ENCODE measurements at places on chromosomes 12 and 14.

- DNase-seq = no peak
These were observed 4.9 kb upstream of the DYNLL1 start for GRCh38 chr12:120490833-120491512.

- no peak for DNase-seq
These were observed 2.0 kb downstream of the PRKAB1 start for GRCh38 chr12:119669744-119670472.

- no peak for DNase-seq
These were observed 18.8 kb downstream of the KNTC1 start for GRCh38 chr12:122545855-122546254.

GRCh38 chr14:20332788-20333493, at the start of gene CCNB1IP1:
TSS of gene CCNB1IP1 (minus strand) at chr14:20333279. CDS start at chr14:20316523, 16,756 bp downstream.
- DNase-seq = no peak

DNA sequence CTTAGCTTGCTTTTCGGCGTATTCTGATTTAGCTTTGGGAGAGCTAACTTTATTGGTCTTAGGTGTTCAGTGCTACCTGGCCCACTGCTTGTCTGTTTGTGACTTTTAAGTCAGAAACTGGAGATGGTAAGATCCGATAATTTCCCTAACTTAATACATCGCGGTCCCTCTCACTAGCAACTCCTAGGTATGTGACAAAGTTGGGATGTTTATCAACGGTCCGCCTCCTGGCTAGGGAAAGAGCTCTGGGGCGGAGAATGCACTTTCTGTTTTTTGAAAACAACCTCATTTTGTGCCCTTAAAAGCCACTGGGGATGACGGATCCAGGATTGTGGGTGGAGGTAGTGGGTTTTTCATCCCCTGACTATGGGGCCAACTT, 1.2 kb downstream of the CDKN1B start:
- no peak for DNase-seq

DNA sequence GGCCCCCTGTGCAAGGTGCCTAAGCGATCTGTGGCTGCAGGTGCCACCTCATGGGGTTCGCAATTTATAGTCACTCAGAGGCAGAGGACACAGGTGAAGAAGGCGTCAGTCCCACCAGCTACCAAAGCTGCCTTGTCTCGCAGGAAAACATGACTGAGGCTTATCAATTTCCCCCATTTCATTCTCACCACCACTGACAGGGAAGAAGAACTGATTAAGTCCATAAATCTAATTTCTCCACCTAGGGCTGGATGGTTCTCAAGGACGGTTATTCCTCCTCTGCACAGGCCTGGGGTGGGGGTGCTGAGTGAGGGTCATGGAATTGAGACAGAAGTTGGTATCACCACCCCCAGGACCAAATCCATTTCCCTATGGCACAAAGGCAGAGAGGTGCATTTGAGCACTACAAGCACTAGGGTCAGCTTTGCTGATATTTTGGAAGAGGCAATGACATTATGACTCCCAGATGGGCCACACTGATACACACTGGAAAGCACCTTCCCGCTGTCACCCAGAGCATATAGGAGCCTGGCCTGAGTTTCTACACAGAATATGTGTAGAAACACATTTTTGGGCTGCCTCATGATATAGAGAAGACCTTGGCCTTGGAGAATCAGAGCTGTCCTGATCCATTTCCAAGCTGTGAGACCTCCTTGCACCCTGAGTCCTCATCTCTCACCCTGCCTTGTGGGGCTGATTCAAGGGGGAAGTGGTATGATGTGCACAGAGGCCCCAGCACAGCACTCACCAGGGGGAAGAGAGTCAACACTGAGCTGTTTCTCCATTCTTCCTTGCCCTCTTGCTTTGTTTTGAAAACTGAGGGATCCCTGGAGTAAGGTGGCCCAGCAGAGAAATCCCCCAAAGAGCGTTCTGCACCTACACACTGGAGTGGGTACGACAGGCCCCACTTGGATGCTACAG, 59.4 kb downstream of the PITPNM2 start:
- DNase-seq = no peak

DNA sequence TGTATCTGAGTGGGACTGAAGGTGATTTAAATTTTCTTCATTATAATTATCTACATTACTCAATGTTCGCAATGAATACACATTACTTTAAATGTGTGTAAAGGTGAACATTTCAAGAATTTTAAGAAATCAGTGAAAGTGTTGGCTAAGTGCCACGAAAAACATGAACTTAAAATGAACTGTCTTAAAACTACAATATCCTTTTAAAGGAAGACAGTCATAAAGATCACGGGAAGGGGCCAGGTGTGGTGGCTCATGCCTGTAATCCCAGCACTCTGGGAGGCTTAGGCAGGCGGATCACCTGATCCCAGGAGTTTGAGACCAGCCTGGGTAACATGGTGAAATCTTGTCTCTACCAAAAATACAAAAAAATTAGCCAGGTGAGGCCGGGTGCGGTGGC, 11.2 kb downstream of the MOK start:
- DNase-seq = no peak

GRCh38 chr14:99441157-99441870, 39.3 kb downstream of the SETD3 start:
- no peak for DNase-seq

DNA sequence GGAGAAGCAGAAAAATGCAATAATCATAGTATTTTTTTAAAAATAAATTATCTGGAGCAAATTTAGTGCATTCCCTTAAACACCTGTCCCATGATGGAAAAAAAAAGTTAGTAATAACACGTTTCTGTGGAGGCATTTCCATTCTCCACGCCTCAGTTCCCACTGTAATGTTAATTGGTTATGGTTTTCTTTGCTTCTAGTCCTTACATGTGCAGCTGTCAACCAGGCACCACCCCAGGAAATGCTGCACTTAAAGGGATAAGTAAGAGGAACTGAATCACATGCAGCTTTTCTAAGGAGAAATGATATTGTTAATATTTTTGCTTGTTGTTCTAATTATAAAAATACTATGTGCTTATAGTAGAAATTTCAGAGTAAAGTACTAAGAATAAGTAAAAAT, 240.3 kb downstream of the ZFP36L1 start:
- no peak for DNase-seq

DNA sequence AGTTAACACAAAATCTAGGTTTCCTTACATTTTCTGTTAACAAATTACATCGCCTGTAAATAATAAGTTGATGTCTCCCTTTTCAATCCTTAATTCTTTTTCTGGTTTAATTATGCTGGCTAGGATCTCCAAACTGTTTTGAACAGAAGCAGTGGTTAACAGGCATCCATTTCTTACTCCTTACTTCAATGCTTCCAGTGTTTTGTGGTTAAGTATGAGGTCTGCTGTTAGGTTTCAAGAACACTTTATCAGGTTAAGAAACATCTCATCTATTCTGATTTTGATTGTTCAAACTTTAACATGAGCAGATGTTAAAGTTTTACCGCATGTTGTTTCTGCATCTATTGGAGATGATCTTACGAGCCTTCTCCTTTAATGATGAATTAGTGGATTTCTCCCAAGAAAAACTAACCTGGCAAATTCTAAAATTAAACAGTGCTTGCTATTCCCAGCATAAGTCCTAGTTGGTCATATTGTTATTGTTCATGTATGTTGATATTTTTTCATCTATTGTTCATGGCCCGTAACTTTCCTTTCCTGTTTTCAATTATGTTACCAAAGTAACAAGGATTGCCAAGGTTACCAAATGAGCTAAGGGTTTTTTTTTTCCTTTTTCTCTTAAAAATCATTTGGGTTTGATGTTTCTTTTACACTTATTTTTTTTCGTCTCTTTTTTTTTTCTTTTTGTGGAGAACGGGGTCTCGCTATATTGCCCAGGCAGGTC, 33.4 kb downstream of the POLE start:
- DNase-seq = no peak

DNA sequence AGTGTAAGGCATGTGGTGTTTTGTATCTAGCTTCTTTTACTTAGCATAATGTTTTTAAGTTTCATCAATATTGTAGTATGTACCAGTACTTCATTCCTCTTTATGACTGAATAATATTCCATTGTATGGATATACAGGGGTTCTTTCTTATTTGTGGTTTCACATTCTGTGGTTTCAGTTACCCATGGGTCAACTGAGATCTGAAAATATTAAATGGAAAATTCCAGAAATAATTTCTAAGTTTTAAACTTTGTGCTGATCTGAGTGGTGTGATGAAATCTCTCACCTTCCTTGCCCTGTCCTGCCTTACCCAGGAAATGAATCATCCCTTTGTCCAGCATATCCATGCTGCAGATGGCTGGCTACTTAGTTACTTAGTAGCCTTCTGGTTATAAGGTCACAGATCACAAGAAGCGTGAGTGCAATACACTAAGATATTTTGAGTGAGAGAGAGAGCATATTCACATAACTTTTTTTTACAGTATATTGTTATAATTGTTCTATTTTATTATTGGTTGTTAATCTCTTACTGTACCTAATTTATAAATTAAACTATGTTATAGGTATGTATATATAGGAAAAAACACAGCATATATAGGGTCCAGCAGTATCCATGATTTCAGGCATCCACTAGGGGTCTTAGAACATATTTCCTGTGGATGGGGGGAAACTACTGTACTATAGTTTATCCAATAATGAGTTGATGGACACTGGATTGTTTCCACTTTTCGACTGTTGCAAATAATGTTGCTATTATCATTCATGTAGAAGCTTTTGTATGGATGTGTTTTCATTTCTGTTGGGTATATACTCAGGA, 59.6 kb upstream of the LRTM2 start:
- no peak for DNase-seq

DNA sequence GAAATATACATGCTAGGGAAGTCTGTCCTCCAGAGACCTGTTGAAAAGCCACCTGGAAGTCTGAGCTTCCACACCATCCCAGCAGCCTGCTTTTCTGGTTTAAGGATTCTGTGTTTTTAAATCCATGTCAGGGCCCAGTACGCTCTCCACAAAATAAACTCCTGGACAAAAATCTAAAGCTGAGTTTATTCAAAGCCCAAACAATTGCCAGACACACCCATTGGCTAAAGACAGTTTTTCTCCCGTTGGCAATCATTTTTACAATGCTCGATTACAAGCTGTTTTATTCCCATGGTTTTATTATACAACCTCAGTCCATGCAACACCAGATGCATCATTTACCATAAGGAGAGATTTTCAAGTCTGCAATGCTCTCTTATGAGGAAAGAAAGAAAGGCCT, 94.5 kb downstream of the MYRFL start:
- no peak for DNase-seq

- DNase-seq = no peak
These were observed 15.1 kb downstream of the NAV3 start for GRCh38 chr12:77845831-77846230.

DNA sequence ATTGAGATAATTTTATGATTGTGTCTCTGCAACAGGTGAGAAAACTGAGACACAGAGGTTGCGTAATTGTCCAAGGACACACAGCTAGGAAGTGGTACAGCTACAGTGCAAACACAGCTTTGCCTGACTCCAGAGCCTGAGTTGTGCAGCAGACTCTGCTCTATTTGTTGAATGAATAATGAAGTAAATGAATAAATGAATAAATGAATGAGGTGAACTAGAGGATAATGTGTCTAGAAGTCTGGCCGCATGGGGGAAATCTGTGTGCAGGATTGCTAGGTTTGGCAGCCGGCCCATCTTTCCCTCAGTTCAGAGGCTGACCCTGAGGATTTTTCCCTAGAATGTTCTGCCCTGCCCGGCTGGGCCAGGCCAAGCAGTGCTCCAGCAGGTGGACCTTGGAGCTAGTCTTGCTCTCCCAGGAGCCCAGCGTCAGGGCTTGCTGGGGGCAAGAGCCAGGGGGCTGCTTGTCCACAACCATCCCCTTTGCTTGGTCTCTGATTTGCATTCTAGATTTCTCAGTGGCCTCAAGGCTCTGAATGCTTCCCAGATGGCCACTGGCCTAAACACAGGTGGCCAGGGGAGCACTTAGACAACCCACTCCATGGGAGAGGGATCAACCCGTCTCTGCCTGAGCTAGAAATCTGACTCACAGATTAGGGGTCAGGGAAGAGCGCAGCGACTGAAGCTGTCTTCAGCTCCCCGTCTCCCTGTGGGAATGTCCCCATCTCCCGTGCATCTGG, 225.2 kb downstream of the C12orf75 start:
- DNase-seq = no peak

DNA sequence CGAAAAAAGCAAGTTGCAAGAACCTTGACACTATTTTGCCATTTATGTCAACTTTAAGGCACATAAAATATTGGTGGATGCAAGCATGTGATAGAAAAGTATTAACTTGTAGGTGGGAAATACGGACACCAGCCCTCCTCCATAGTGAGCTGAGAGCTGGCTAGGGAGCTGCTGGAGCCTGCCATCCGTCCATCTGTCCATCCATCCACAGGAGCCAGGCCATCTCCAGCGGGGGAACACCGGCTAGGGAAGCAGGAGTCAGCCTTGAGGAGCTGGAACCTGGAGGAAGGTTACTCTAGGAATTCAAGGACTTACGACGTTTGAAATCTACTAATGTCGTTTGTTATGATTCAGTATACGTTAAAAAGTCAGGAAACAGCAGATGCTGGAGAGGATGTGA, 120.7 kb upstream of the C14orf180 start:
- no peak for DNase-seq

DNA sequence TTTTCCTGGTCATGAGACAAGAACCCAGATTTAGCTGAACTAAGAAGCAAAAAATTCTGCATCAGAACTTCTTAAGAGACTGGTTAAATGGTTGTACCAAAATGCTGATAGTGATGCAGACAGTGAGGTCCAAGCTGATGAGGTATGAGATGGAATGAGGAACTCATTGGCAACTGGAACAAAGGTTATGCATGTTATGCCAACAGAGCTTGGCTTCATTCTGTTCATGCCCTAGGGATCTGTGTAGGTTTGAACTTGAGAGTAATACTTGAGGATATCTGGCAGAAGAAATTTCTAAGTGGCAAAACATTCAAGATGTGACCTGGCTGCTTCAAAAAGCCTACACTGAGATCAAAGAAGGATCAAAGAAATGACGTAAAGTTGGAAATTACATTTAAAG, 398.0 kb downstream of the FSCB start:
- no peak for DNase-seq

GRCh38 chr14:33307691-33308251, 369.1 kb downstream of the NPAS3 start:
- no peak for DNase-seq

GRCh38 chr12:10618338-10618987, 5.1 kb upstream of the MAGOHB start:
- DNase-seq = no peak

- no peak for DNase-seq
These were observed 2.2 kb downstream of the PRMT8 start for GRCh38 chr12:3493043-3493858.

- no peak for DNase-seq
These were observed 31.9 kb downstream of the DACT1 start for GRCh38 chr14:58669556-58670200.

DNA sequence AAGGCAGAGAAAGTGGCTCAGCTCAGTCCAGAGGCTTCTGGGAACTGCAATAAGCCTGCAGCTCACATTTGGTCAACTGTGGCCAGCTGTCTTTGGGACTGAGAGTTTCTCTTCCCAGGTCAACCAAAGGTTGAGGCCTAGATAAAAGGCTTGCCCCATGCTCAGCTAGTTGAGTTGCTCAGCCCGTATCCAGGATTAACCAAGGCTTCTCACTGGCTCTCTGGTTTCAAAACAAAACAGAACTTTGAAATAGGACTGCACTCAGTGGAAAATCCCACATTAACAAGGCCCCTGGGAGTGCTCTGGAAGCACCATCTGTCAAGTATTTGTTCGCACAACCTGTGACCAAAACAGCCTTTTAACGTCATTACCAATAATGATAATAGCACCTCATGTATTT, 40.3 kb upstream of the NUAK1 start:
- no peak for DNase-seq
